ENCODE measurements at places on chromosomes 4 and X. TPM values are rescaled to one million over a fixed set of nuclear protein-coding genes. Genes with fewer than 3 reads are reported as not detected.

The SLC2A9 gene
- total RNA-seq = 0.72 TPM

DNA sequence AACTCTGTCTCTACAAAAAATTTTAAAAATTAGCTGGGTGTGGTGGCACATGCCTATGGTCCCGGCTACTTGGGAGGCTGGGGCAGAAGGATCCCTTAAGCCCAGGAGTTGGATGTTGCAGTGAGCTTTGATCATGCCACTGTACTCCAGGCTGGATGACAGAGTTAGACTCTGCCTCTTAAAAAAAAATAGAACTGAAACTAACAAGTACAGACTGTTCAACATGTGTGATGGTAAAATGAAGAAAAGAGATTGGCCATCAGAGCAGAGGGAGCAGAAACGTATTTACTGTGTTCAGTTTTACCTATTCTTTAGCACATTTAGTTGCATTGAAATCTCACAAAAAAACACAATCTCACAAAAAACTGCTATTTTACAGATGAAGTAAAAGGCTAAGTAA, 77.9 kb upstream of the NAP1L5 start:
- no peak for DNase-seq

DNA sequence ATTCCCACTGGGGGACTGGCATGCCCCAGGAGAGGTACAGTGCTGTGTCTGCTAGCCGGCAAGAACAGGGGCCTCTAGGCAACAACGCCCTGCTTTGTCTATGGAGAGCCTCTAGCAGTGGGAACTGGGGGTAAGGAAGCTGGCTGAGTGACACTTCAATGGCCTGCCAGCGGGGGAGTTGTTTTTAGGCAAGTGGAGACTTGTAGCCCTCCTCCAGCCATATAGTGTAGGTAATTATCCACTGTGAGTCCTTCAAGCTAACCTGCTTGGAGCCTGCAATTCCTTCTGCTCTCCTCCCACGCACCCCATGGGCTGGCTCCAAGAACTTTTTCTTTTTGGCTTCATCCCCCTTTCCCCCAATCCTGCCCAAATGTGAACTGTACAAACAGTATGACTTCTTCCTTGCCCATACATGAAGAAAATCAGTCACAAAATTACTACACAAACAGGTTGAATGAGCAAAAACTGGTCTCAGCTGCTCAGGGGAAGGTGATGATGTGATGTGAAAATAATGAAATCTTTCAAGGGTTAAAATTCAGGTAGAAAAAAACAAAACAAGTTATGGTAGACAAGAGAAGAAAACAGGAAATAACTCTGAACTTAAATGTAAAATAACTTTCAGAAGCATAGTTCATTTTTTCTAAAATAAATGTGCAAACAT, 33.1 kb downstream of the LEF1 start:
- DNase-seq = no peak

- no peak for DNase-seq
Observed at GRCh38 chr4:16089156-16089555, 5.3 kb upstream of the PROM1 start.

The PDGFRA gene
- total RNA-seq = 69.6 TPM

- DNase-seq = no peak
Observed at GRCh38 chr4:124092541-124092984, 620.0 kb downstream of the ANKRD50 start.

DNA sequence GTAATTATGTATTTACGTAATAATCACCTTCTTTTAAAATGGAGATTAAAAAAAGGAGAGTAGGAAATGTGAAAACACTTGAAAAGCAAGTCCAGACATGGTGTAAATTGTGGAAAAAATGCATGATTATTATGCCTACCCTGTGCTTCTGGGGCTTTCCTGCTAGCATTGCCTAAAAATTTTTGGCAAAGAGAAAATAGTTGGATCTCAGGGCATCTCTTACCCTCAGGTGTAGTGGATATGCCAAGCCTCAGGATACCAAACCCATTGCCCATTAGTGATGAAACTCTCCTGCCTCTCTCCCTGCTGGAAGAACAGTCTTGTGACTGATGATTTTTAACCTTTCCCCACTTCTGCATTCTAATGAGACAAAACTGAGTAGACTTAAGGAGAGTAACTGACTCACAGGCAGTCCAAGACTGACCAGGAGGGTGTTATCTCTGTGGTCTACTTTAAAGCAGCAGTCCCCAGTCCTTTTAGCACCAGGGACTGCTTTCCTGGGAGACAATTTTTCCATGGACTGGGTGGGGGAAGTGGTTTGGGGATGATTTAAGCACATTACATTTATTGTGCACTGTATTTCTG, 174.6 kb downstream of the ZNF330 start:
- DNase-seq = no peak

GRCh38 chr4:81566161-81566591, 94.5 kb upstream of the RASGEF1B start:
- DNase-seq = no peak

DNA sequence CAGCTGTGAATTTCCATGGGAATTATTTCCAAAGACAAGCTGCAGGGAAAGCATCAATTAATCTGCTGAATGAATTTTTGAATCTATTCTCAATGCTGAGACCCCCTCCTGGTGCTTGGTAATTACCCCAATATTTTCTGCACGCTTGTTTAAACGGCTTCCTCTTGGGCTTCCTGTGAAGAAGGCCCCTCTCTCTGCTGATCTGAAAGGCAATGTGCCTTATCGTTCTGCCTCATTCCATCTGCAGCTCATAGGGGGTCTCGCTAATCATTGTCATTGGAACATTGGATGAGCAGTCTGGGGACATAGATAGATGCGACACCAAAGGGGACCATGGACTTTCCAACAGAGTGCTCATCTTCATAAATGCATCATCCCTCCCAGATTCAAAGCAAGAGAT, 851.6 kb downstream of the PDHA2 start:
- DNase-seq = no peak

DNA sequence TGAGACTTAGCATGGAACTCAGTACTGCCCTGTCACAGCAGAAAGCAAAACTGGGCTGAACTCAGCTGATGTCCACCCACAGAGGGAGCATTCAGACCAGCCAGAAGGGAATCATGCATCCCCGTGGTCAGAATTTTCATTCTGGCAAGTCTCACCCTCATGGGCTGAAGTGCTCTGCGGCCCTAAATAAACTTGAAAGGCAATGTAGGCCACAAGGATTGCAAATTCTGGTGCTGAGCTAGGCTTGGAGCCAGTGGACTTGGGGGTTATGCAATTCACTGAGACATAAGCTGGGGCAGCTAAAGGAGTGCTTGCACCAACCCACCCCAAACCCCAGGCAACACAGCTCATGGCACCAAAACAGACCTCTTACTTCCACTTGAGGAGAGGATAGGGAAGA, 494.1 kb downstream of the GABRG1 start:
- DNase-seq = no peak

DNA sequence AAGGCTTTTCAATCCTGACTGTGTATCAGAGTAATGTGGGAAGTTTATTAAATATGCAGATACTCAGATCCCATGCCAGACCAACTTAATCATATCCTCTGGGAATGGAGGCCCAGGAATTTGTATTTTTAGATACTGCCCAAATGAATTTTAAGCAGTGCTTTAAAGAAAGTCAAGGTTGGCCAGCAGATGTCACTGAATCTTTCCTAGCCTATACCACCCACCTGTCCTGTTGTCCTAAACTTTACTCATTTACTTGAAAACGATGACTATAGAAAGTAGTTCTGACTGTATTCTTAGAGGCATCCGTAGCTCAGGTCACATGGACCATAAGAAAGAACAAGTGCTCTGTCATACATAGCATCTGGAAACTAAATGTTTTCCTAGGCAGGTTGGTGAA, 79.9 kb downstream of the AMOT start:
- no peak for DNase-seq

DNA sequence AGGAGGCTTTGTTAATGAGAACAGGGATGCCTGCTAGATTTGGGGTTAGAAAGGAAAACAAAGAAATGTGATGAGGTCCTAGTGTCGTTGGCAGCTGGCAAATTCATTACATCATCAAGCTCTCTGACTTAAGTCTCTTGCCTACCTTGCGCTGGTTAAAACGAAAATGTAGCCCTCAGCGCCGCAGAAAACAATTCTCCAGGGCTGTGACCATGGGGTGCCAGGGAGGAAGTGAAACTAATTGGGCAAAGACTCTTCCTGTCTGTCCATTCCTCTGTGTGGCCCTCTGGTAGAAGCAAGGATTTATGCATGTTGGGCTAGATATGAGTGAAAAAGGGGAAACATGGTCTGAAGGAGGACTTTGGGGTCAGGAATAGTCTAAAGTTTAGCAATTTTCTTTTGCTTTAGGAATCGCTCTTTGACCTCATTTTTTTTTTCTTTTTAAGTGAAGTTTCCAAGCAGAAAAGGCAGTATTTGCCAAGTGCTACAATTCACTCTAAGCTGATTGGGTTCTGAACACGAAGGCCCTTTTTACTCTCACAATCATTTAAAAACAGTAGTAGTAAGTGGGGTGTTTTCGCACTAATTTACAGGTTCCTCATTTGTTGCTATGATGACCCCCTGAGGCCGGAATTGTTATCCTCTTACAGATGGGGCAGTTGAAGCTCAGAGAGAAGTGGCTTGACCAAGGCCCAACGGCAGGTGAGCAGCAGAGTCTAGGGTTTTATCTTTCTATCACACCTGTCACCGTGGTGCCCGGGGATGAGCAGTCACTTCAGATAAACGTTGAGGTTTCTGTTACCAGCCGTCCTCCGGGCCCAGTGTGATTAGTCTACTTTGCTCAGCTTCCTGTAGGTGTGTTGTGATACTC, 27.3 kb upstream of the CHRNA9 start:
- no peak for DNase-seq

The SERTM2 gene
- total RNA-seq = not detected

The TCEAL5 gene
- total RNA-seq = not detected

All from chondrocyte (in vitro differentiated cells).